Stimulated activated CD4-positive, alpha-beta T cell treated with anti-CD3 and anti-CD28 coated beads, TNF-alpha, amount 100 ng/mL, for 1 hour (primary cell): ENCODE measurements at places on chromosomes 11 and 22.

GRCh38 chr11:8368194-8368593 is 104.5 kb upstream of the LMO1 start:
- DNase-seq, result no peak

- no peak for DNase-seq
These were observed 123.8 kb upstream of the SORL1-AS1 start for GRCh38 chr11:121576531-121576930.

DNA sequence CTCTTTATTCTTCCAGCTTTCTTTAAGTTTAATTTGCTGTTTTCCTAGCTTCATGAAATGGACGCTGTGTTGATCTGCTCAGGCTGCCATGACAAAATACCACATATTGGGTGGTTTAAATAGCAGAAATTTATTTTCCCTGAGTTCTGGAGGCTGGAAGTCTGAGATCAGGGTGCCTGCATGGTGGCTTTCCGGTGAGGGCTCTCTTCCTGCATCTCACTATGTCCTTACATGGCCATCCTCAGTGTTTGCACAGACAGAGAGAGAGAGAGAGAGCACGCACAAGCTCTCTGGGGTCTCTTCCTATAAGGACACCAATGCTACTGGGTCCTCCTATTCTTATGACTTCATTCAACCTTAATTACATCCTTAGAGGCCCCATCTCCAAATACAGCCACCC is 28.7 kb downstream of the MCAM start:
- no peak for DNase-seq

GRCh38 chr11:6531267-6531752 is 34.2 kb downstream of the DNHD1 start:
- no peak for DNase-seq

GRCh38 chr11:123601136-123601535 is 53.3 kb downstream of the SCN3B start:
- no peak for DNase-seq

DNA sequence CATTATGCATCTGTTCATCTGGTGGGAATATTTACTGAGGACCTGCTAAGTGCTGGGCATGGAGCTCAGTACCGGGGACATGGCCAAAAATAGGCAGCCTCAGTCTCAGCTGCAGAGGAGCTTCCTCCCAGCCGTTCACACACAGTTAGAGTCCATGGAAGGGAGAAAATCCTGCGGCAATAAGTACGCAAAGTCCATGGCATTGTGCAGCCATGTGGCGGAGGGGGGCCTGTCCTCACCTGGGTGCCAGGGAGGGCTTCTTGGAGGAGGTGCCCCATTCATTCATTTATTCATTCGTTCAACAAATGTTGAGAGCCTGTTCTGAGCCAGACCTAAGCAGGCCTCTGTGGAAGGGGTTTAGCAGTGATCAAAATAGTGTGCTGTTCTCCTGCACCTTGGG is 59.3 kb upstream of the ANO1 start:
- no peak for DNase-seq

DNA sequence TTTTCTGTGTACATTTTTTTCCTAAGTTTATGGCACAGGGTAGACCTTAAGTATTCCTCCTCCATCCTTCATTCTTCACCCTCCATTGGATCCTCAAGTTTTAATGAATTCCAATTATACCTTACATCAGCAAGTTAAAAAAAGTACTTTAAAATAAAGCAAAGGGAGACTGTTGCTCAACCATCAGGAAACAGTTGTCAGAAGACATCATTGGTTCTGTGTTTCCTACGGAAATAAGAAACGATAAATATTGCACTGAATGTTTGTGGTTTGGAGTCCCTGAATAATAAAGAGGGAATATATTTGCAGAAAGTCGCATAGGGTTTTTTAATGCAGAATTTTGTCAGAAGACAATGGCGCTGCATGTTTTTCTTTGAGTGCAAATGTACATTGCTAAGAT is 28.1 kb upstream of the LDHA start:
- DNase-seq, result no peak

DNA sequence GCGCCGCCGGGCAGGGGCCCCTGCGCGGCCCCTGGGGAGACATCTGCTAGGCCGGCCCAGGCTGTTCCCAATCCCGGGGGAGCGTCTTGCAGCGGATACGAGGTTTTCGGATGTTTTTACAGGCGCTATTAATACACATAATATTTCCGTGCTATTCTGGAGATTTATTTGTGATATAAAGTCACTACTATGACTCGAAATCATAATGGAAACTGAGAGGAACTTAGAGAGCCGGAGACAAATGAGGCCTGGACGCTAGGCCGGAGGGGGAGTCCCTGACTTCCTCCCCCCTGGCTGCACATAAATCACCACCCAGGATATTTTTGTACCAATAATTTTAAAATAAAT is 91.7 kb upstream of the ANO1 start:
- DNase-seq, result no peak

DNA sequence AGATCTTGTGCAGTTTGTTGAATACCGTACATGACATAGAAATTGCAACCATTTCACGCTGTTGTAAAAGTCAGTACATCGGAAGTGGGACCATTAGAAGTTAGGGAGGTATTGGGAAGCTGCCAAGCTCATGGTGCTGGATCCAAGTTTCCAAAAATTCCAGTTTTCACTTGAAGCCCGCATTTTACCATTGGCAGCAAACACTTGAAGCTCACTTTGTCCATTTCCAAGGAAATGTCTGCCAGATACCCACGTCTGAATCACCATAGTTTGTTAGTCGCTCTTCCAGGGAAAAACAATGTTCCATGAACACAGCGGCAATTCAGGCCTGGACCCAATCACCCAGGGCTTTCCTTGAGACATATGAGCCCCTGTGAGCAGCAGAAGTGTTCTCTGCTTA is 22.6 kb upstream of the PARVB start:
- DNase-seq, result no peak

GRCh38 chr22:38716271-38716670 is 10.5 kb downstream of the GTPBP1 start:
- no peak for DNase-seq

DNA sequence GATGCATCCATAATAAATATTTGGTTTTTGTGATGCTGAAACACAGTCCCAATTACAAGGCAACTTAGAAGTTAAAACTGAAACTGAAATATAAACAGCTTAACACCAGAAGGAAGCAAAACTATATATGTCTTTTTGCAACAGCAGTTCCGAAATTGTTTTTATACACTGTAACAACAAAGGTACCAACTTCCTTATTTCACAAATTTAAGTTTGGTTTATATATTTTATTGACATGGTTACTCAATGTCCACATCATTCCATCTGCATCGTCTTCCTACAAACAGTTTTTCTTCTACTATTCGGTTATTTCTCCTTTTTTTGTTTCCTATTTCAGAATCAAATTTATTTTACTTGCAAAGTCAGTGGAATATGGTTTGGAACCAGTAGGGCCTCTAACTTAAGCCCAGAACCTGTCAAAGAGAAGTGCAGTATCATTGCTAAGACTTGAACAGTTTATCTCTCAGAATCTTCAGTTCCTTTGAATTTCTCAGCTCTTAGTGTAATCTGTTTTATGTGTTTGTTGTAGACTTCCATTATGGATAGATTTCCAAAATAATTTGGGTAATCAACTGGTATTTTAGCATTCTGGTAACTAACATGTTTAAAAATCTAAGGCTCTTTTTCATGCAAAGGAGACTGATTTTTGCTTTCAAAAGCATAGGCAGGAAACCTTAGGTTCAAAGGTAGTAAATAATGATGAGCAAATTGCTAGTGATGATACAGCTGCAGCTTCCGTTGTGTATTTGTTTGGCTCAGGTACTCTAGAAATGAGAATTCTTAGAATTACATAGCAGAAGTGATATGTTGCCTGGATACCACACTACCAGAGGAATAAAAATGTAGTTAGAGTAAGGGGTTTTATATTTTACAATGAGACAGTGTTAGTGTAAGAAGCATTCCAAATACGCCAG is 8.2 kb upstream of the HSPA8 start:
- no peak for DNase-seq

DNA sequence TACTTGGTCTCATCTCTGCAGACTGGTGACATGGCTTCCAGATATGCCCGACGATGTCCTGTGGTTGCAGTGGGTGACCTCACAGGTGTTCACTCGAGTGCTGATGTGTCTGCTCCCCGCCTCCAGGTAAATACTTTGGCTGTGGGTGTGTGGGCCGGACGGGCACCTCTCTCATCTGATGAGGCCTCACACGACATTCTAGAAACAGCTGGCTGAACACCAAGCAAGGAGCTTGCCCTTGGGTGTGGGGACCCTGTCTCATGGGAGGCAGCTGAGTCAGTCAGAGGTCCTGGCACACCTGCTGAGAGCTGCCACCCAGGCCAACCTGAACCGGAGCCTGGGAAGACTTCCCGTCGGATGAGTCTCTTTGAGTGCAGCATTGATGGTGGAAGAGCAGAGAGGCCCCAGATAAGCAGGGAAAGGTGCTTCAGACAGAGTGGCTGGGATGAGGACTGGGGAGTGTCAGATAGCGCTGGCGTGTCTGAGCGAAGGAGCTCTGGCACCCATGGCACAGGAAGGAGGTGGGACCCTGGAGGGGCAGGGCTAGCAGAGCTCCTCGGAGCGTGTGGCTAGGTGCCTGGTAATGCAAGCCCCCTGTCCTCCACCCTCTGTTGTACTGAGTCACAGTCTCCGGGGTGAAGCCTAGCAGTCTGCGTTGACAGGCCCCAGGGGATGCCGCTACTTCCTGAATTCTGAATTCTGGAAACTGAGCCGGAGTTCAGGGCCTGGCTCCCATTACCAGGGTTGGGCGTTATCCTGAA is 10.4 kb upstream of the SAMM50 start:
- no peak for DNase-seq

DNA sequence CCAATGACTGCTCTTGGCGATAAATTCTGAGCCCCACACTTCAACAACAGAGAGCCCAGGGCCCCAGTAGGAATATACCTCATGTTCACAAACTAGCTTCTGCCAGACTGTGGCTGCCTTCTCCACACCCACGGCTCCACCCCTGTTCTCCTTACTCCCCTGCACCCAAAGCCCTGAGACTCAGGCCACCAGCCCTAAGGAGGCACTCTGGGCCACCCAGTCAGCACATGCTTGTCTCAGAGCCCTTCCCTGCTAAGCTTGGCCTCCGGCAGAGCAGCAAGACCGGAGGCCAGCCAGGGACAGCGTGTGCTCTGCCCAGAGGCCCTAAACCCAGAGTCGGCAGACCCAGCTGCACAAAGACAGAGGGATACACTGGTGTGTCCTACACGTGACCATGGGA is 27.9 kb downstream of the SPATA19 start:
- no peak for DNase-seq

DNA sequence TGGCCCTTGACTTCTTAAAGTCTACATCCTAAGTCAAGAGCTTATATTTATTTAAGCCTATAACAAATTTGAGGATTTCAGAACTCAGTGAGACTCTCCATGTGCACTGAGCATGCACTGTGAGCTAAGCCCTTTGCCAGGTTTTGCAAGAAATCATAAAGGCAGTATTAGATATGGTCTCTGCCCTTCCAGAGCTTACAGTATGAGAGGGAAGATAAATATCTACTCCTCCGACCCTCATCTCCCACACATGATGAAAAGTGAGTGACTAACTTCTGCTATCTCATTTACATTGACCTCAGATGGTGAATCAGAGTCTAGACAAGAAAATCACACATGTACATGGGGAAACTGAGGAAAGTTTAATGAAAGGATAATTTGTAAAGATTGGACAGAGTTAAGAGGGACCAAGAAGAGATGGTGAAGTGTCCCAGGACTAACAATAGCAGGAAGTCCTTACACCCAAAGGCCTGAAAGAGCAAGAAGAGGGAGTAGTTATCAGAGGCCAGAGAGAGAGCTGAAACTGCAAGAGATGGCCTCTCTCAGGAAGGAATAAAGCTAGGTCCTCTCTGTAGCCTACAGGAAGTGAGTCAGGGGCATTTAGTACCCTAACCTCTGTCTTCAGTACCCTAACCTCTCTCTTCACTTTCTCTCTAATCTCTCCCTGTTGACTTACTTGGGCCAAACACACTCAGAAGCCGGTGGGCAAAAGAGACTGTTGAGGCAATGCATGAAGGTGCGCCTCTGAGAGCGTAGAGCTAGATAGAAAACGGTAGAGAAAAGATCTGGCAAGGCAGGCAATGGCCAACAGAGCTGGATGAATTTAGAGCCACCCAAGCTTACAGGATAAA is 23.0 kb upstream of the BLID start:
- DNase-seq, result no peak

GRCh38 chr11:95521133-95521542 is 268.4 kb downstream of the FAM76B start:
- DNase-seq, result no peak

- DNase-seq, result peak; percentile 40
These were observed 2.9 kb downstream of the KLHL35 start for GRCh38 chr11:75429902-75430713.

DNA sequence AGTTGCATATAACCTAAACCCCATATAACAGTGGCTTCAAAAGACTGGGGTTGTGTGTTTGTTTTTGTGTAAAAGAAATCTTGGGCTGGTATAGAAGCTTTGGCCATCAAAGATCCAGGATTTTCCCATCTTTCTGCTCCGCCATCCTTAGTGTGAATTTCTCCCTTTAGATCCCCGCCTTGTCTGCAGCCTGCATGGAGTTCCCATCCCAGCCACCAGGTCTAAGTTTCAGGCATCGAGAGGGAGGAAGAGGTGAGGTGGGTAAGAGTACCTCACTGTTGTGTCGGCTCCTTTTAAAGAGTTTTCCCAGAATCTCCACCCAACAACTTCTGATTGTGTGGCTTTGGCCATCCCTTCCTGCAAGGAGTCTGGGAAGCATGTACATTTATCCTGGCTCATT is 195.5 kb upstream of the SORL1-AS1 start:
- no peak for DNase-seq

DNA sequence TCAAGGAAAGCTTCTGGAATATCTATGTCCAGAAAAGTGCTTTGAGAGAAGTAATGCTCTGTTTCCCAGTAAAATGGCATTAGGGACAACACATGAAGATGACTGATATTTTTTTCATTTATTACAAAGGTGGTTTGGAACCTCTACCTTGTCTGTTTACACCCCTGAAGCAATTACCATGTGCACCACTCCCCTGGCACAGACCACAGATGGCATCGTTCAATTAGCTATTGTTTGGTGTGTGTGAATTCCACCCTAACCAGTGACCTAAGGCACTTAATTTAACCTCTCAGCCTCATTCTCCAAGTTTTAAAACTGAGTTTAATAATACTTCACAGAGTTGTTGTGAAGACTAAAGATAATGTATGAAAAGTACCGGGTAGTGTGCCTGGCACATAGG is 127.6 kb upstream of the BMAL1 start:
- no peak for DNase-seq

DNA sequence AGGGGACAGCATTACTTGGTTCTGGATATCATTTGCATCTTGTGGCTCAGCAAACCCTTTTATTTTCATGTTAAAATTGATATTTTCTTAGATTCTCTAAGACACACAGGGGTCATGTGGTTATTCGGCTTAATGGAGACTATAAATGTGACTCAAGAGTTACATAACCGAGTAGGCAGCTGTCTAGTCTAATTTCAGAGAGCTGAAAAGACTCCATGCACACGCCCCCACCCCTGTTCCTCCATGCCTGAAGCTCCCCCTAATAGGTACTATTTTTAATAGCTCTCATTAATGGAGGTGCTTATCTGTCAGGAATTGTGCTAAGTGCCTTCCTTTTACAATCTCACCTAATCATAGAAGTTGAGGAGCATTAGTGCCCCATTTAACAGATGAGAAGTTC is 189.2 kb upstream of the ARHGAP20 start:
- DNase-seq, result no peak
